ENCODE measurements at places on chromosomes 11 and 22.

DNA sequence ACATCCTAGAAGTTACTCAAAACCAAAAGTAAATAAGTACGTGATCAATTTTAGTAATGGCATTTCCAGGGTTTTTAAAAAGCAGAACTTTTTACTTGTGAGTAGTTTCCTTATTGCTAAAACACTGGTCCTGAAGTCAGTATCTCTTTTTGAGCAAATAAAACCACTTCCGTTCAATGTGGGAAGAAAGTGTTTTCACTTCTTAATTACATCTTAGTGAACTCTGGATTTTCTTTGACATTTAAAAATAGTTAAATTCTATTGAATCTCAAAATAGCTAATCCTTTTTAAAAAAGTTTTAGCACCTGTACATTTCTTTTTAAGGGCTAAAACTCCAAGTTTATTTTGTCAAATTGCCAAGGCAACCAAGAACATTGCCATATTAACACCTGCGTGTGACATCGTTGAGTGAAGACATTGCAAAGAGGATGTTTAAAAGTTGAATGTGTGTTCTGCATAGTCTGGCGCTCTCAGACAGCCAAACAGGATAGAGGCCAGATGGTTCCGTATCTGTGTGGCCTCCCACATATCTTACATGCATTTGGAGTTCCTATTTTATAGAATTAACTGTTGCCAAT lies 17.2 kb upstream of the OR5B21 start:
- DNase-seq: no peak

GRCh38 chr11:12411806-12412727 lies 34.7 kb downstream of the PARVA start:
- no peak for DNase-seq

DNA sequence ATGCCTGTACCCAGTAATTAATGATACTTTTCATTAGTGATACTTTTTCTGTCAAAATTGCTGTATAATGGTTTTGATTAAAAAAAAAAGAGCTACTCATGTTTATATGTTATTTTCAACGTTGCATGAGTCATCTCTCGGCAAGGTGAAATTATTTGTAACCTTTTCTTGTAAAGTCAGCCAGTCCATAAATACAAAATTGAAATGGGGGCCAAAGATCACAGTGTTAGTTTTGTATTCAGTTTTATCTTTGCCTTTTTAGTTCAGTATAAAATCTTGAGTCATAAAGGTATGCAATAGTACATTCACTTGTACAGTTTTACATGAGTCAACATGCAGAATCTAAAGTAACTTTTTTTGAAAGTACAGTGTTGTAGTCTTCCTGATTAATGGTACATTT lies 4.3 kb downstream of the ARHGEF12 start:
- DNase-seq: no peak

GRCh38 chr22:49307870-49308269 lies 519.8 kb downstream of the BRD1 start:
- no peak for DNase-seq

- no peak for DNase-seq
Observed at GRCh38 chr11:67303835-67304411, 593 bp downstream of the SSH3 start.

DNA sequence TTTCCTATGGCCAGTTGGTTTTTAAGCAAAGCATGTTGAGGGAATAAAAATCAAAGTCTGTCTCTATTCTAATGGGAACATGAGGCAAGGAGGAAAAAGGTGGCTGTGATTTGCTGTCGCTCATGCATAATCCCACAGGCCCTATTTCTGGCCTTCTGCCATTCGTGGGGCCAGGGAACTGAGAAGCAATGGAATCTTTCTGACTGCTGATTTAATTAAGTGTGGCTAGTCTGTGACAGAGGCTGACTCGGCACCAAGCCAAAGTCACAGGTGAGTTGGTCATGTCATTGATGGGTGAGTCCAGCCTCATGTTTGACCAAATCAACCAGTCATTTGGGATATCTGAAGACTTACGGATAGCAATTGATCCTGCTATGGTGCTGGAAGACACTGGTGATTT lies 429.3 kb upstream of the CADM1 start:
- DNase-seq: no peak

GRCh38 chr22:48857202-48857805 lies 970.4 kb downstream of the BRD1 start:
- no peak for DNase-seq

- no peak for DNase-seq
Observed at GRCh38 chr11:120577624-120578363, 66.2 kb downstream of the GRIK4 start.

DNA sequence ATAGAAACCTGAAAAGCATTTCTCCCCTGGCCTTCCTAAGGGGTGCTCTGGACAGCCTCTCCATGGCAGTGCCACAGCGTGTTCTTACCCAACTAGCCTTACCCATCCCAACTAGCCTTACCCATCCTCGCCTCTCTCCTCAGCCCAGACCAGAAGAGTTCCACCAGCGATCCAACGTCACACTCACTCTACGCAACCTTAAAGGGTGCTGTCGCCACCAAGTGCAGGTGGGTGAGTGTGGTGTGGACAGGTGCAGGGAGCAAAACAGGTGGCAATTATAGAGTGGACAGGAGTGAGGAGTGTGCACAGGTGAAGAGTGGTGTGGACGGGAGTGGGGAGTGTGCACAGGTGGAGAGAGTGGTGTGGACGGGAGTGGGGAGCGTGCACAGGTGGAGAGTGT lies 17.8 kb downstream of the TMEM121B start:
- DNase-seq: no peak

DNA sequence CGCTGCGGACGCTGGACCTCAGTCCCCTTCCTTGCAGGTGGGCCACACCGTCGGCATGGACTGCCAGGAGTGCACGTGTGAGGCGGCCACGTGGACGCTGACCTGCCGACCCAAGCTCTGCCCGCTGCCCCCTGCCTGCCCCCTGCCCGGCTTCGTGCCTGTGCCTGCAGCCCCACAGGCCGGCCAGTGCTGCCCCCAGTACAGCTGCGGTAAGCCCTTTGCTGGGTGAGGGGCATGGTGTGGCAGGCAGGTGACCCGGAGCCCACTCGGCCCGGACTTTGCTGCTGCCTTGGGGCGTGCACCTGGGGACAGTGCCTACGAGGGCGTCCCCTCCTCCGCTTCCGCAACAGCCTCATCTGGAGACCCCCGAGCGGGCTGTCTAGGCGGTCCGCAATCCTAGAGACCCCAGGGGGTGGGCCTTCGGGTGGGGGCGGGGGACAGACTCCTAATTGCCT lies 25.4 kb upstream of the MUC5B start:
- no peak for DNase-seq

DNA sequence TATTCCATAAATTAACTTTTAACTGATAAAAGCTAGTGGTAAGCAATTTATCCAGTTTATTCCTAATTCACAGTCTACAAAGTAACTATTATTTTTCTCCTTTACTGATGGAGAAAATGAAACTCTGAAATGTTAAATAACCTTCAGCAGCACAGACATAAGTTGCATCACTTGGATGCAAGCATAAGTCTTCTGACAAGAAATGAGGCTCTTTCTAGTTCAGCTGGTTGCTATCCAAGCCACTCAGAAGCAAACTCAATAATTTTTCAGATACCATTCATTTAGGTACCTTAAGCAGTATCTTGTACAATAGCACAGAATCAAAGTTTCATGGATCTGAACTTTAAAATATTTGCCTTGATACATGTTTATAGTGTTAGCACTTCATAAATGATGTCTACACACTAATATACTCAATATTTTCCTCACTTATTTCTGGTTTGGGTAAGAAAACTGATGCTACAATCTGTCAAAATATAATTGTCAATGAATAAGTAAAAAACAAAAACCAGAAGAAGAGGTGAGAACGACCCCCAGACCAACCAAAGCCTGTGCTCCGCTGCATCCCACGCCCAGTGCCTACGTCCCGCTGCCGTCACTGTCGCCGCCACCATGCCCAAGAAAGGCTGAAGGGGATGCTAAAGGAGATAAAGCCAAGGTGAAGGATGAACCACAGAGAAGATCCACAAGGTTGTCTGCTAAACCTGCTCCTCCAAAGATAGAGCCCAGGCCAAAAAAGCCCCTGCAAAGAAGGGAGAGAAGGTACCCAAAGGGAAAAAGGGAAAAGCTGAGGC lies 18.1 kb downstream of the FAM168A start:
- DNase-seq: no peak

DNA sequence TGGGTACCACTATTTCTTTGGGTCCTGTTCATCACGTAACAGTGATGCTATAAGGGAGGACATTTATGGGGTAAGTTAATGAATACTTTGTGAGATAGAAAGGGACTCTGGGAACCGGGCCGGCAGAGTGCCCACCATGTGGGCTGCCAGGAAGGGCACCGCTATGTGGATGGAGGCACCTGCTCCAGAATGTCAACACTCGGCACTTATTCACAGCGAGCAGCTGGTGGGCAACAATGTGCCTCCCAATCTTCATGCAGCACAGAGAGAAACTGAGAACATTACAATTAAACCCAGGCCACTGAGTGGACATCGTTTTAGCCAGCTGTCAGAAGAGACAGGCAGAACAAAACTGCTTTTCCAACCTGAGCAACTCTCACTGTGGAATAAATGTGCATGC lies 15.8 kb upstream of the ELFN2 start:
- no peak for DNase-seq

GRCh38 chr11:3002871-3003270 lies 10.7 kb upstream of the NAP1L4 start:
- DNase-seq: no peak

- peak; percentile 58 for DNase-seq
Observed at GRCh38 chr11:2298795-2299761, 2.6 kb downstream of the C11orf21 start.

DNA sequence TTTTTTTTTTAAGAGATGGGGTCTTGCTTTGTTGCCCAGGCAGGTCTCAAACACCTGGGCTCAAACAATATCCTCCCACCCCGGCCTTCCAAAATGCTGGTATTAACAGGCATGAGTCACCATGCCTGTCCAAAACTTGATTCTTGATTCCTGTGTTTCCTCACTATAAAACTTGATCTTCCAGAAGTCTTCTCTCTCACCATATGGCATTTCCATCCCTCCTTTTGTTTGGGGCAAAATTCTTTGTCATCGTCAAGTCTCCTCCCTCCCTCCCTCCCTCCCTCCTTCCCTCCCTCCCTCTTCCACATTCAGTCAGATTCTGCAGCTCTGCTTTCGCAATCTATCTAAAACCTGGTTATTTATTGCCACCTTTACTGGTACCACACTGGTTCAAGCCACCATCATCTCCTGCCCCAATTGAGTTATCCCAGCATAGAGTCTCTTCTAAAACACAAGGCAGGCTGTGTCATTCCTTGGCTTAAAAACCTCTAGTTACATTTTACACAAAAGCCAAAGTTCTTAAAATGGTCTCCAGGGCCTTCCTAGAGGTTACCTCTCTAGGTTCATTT lies 65.0 kb upstream of the HORMAD2 start:
- no peak for DNase-seq

- DNase-seq: no peak
Observed at GRCh38 chr22:48511781-48512327, 1315.8 kb downstream of the BRD1 start.

- DNase-seq: no peak
Observed at GRCh38 chr11:75347781-75348566, 3.5 kb downstream of the ARRB1 start.

DNA sequence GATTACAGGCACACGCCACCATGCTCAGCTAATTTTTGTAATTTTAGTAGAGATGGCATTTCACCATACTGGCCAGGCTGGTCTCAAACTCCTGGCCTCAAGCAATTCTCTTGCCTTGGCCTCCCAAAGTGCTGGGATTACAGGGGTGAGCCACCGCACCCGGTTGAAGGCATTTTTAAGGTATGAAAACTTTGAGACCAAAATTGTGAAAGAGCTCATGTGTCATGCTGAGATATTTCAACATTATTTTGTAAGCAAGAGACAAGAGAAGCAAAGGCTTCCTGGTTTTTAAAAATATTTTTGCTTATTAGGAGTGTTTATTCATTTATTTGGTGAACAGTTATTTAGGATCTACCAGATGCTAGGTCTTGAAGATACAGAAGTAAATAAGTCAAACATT lies 6.8 kb downstream of the NHERF4 start:
- DNase-seq: no peak

DNA sequence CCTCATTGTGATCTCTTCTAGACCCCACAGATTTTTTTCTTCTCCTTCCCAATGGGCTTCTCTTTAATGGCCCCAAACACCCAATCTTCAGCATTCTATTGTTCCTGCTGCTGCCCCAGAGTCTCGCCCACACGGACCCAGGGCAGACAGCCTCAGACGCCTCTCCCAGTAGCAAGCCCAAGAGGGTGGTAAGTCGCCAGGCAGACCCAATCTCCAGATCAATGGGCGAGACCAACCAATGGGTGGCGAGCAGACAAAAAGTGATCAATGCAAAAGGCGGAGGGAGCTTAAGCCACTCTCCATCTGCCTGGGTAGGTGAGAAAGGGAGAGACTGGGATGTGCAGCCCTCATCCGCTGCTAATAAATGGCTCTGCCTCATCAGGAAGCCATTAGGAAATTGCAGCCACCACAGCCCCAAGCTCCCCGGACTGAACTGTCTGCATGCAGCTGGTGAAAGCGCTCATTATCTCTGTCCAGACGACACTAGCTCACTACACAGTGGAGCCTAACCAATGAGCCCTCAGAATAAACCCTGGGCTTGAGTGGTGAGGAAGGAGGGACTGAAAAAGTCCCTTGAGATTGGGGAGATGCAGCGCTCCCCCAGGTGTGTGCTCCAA lies 81.8 kb downstream of the ETS1 start:
- no peak for DNase-seq

GRCh38 chr22:38866399-38867123 lies 5.5 kb downstream of the CBX6 start:
- no peak for DNase-seq

- DNase-seq: no peak
Observed at GRCh38 chr11:3006505-3007260, 14.6 kb upstream of the NAP1L4 start.

DNA sequence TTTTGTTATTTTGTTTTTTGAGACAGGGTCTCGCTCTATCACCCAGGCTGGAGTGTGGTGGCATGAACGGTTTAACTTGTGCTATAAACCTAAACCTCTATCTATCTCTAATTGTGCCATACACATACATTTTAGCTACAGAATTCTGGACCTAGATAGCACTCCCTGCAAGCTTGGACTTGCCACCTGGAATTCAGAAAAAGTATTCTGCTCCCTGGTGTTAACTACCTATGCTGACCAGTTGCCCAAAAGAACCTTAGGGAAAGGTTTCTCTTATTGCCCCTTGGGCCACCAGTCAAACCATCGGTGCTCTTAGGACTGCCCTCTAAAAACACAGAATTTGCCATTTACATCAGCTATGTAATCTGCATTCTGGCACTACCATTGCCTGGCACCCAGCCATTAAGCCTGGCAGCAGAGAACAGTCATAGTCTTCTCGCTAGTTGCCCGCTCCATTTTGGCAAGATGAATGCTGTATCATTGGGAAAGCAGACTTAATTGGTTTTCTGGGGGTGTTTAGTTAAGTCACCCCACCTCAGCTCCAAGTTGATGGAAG lies 55.3 kb downstream of the ETS1 start:
- no peak for DNase-seq

DNA sequence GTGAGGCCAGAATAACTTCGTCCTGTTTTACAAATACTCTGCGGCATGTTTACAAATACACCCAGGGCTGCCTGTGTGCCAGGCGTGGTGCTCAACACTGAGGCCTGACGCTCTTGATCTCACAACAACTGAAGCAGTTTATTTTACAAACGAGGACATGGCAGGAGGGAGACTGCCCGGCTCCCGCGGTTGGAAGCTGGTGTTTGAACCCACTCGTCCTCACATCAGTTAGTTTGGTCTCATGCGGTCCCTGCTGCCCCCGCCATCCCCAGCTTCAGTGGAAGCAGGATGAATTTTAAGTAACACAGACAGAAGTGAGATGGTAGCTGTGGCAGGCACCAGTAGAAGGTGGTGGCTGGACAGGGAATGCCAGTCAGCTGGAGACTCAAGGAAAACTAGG lies 16.4 kb downstream of the KIAA0930 start:
- DNase-seq: no peak

Measured in prostate gland (tissue), 2 donors.